Cortex of kidney (tissue), 1 donor: ENCODE measurements at places on chromosomes 1 and 21.

- no peak for DNase-seq
These were observed 1121.7 kb upstream of the PRMT6 start for GRCh38 chr1:105934806-105935205.

DNA sequence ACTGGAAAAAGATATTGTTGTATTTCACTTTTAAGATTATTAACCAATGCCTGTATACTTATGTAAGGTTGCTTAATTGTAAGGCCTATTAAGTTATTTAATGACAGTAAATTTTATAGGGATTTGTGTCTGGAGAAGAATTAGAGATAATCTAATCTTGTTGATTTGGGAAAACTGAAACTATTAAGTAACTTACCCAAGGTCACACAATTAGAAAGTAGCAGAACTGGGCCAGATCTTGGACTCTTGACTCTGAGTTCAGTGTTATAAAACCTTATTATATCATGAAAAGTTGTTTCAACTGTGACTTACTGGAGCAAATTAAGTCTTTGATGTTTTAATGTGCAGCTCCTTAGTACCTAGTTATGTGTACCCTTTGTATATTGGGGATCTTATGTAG lies 38.5 kb downstream of the CAMTA1 start:
- DNase-seq, result no peak

DNA sequence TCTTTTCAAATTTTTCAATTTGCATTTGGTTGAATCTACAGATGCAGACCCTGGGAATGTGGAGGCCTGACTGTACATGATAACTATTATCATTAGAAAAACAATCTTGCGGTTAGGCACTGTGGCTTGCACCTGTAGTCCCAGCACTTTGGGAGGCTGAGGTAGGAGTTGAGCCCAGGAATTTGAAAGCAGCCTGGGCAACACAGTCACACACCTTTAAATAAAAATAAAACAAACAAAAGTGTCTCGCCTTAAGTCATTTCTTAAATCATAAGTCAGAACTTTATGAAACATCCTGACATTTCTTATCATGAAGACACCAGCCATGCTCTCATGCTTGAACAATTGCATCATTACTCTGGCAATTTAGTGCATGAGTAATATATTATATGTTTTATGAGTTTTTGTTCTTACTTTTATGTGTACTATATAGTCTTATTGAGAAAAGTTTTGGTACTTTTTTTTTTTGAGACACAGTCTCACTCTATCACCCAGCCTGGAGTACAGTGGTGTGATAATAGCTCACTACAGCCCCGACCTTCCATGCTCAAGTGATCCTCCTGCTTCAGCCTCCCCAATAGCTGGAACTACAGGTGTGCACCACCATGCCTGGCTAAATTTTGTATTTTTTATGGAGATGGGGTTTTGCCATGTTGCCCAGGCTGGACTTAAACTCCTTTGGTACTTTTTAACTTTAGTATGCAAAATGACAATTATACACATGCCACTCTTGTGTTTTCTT lies 7.8 kb downstream of the TBX19 start:
- DNase-seq, result no peak

DNA sequence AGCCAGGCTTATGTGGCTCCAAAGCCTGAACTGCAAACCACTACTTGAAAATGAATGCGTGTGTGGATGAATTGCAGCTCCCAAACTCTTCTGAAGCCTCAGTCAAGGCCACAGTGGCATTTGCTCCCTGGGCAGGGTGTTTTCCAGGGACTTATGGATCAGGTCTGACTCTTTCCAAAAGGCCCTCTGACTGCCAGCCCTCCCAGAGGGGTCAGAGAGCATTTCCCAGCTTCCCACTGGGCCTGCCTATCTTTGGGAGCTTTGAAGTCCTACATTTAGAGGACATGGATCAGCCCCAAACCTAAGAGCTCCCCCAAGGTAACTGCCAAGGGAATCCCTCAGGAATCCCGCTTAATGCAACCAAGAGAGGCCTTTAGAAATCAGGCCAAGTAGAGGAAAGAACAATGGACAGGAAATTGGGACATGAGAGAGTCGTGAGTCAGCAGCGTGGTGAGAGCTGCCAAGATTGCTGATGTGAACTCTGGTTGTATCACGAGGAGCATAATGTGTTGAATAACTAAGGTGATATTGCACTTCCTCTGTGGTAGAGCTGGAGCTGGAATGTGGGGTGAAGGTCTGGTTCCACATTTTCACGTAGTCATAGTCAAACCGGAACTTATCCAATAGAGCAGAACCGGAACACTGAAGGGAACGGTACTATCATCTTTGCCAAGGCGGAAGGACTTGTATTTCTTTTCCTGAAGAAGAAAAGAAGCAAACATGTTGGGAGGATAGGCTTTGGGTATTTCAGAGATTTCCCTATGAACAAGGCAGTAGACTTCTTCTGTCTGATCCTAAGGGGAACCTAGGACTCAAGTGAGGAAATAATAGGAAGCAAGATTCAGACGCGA lies 99.4 kb upstream of the JUN start:
- no peak for DNase-seq

DNA sequence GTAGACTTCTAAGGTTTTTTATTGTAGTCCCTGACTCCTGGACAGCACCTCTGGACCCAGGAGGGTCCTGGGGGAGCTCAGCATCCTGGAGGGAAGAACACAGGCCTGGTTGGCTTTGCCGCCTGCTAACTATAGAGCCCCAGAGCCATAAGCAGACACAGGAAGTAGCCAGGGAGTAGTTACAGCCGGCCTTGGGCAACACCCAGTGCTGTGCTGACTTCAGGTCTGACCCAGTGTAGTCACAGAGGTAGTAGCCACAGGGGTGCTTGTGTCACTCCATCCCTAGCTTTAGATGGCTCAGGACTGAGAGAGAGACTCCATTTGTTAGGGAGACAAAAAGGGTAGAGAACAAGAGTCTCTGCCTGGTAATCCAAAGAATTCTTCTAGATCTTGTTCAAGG lies 21.9 kb downstream of the MCOLN2 start:
- no peak for DNase-seq

DNA sequence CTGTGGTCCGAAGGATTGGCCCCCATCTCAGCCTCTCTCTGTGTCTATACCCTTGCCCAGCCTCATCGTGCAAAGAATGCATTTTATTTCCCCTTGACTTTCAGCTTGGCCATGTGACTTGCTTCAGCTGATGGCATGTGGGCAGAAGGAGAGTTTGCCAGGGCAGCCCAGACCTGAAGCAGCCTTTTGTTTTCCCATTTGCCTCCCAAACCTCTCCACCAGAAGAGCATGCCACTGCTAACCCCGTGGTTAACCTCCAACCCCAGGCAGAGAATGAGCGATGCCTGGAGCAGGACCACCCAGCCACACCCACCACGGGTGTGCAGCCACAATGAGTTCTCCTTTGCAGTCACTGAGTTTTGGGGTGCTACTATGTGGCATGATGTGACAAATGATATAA lies 136.4 kb downstream of the SETD4 start:
- no peak for DNase-seq

- DNase-seq, result no peak
These were observed 21.2 kb upstream of the SERBP1 start for GRCh38 chr1:67451356-67451755.

DNA sequence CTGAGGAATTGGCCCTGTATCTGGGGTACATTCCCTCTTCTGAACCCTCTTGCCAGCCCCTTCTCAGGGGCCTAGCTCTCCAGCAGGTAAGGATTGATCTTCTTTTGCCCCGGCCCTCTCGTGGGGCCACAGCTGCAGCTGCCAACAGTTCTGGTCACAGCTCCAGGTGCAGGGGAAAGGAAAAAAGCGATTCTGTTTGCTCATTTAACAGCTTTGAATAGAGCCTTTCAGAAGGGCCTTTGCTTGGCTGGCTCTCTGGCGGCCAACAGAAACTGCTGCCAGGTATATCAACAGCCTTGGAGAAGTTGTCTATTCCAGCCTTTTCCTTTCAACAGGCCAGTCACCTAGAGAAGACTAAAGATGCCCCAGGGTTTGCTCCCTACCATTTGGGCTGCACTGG lies 16.1 kb upstream of the FMOD start:
- no peak for DNase-seq

GRCh38 chr1:230907472-230908205 lies 39.3 kb upstream of the C1orf198 start:
- DNase-seq, result no peak

DNA sequence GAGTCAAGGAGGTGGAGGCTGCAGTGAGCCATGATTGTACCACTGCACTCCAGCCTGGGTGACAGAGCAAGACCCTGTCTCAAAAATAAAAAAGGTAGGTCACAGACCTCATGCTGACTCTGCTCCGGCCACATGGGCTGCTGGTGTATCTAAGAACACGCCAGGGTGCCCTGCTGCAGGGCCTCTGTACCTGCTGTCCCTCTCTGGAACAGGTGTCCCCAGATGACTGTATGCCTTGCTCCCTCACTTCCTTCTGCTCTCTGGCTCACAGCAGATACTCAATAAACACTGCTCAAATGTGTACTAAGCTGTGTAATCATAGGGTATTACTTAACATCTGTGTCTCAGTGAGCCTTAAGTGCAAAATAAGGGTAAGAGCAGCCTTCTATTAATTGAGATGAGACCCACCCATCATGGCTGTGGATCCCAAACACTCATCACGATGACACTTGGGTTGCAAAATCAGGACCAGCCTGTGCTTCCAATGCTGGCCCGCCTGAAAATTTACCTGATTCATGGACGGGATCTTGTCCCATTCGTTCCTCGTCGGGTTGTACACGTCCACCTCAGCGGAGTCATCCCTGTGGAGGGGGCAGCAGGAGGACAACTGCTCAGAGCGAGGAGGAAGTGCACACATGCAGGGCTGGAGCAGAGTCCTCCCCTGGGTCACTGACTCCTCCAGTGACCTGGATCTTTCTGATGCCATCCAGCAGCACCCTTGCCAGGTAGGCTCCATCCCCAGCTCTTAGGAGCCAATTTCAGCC lies 7.5 kb downstream of the KLHL21 start:
- no peak for DNase-seq

- DNase-seq, result no peak
These were observed 2.9 kb upstream of the LRRC40 start for GRCh38 chr1:70208292-70208691.

DNA sequence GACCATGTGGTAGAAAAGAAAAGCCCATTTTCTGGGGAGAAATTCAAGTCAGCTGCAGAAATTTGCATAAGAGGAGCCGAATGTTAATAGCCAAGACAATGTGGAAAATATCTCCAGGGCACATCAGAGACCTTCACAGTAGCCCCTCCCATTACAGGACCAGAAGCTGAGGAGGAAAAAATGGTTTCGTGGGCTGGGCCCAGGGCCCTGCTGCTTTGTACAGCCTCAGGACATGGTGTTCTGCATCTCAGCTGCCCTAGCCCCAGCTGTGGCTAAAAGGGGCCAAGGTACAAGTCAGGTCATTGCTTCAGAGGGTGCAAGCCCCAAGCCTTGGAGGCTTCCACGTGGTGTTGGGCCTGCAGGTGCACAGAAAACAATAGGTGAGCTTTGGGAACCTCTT lies 108.3 kb downstream of the DMRTB1 start:
- no peak for DNase-seq

- DNase-seq, result no peak
These were observed 3.8 kb upstream of the EDN2 start for GRCh38 chr1:41488040-41488951.

GRCh38 chr1:172948457-172948856 lies 102.3 kb downstream of the TNFSF18 start:
- no peak for DNase-seq

GRCh38 chr1:231844986-231845502 lies 218.5 kb downstream of the DISC1 start:
- DNase-seq, result no peak

- no peak for DNase-seq
These were observed 12.4 kb upstream of the EDARADD start for GRCh38 chr1:236381565-236382158.

DNA sequence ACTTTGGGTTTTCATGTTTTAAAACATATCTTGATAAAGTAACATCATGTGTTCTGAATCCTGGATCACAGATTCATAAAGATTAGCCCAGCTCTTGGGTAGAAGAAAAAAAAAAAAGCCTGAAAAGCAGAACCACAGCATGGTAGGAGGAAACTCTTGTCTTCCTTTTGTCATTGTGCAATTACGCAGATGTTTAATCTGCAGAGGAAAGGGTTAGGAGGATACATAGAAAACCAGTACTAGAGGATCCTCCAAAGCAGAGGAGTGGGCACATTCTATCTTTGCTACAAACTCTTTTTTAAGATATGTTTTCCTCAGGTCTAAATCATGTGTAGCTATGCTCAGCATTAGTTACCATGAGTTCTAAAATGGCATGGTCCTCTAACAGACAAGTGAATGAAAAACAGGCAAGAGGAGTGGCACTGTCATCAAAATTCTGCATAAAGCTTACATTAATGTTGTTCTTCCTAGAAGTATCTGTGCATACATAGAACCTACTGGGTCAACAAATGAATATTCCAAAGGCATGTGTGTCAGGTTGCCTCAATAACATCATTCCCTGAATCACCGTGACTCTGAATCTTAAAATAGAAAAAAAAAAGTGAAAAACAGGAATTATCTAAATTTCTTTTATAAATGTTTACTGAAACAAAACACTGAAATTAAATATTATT lies 107.0 kb downstream of the NME7 start:
- no peak for DNase-seq

DNA sequence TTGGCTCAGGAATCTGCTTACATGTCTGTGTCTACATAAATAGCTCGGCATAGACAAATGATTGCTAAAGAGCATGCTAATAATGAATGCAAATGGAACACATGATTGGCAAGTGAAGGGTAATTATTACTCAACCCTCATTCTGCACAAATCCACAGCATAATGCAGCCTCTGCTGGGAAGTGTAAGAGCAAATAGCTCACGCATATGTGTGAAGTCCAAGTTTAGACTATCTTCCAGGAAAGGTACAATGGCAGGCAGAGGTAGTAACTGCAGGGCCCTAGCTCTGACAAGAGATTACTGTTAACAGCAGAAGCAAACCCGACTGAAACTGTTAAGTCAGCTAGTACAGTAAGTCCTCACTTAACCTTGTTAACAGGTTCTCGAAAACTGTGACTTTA lies 7.0 kb upstream of the IL6R start:
- no peak for DNase-seq

GRCh38 chr1:211531194-211532087 lies 39.5 kb upstream of the RD3 start:
- DNase-seq, result no peak

- DNase-seq, result no peak
These were observed 839.3 kb downstream of the KCNT2 start for GRCh38 chr1:195768936-195769335.

GRCh38 chr1:87869567-87869966 lies 540.9 kb downstream of the LMO4 start:
- no peak for DNase-seq

DNA sequence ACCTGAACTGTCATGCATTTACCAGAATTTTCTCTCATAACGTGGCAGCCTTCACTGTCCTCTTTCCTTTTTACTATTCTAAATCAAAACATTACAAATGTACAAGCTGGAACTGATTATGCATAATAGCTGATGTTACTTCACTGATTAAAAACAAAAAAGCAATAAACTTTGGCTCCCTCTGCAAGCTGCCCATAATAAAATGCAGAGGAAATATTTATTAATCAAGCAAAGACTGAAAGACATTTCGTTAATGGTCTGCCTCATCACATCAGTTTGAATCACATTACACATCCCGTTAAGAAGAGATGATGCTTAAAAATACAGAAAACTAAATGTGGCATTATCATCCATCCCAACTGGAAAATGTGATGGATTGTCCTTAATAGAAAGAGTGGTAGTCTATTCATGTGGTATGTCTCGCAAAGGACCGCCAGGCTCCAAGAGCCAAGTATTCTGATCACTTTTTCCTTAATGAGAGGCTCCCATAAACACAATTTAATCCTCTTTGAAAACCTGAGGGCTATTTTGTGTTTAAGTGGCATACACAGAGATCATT lies 225.3 kb downstream of the RGS7 start:
- no peak for DNase-seq
